ENCODE measurements at places on chromosomes 2 and 18. TPM values are rescaled to one million over a fixed set of nuclear protein-coding genes. Genes with fewer than 3 reads are reported as not detected.

The MLPH gene
- 88.9 TPM for total RNA-seq

The FAM117B gene
- total RNA-seq: 2.4 TPM

The CPLX4 gene
- not detected for total RNA-seq

The ARHGAP15 gene
- 4.2 TPM for total RNA-seq

The SKOR2 gene
- total RNA-seq: not detected

The ABCB11 gene
- 0.25 TPM for total RNA-seq

The VRK2 gene
- 33.1 TPM for total RNA-seq

The CRYBA2 gene
- total RNA-seq: not detected

The SH3RF3 gene
- total RNA-seq: 7.4 TPM

The DNAH6 gene
- total RNA-seq: 0.22 TPM

The IL1RN gene
- total RNA-seq: 0.57 TPM

The RBM44 gene
- 0.32 TPM for total RNA-seq

The VWC2L gene
- not detected for total RNA-seq

The ABCG8 gene
- not detected for total RNA-seq

The CDH19 gene
- total RNA-seq: 12.1 TPM

The ETAA1 gene
- total RNA-seq: 3.9 TPM

The MFSD6 gene
- 24.4 TPM for total RNA-seq

The NRP2 gene
- 9.7 TPM for total RNA-seq

The IL37 gene
- not detected for total RNA-seq

The GAREM2 gene
- 3.6 TPM for total RNA-seq

The LRRTM1 gene
- 0.40 TPM for total RNA-seq

The AMER3 gene
- total RNA-seq: not detected

The HRH4 gene
- 0.17 TPM for total RNA-seq

The TRIM43 gene
- not detected for total RNA-seq

The CHRND gene
- total RNA-seq: not detected

The FKBP1B gene
- 3.2 TPM for total RNA-seq

The SMYD1 gene
- 492 TPM for total RNA-seq

The LIMS2 gene
- 274 TPM for total RNA-seq

The NDUFB3 gene
- 540 TPM for total RNA-seq

The SLC25A12 gene
- total RNA-seq: 134 TPM

The CNTNAP5 gene
- not detected for total RNA-seq

The YES1 gene
- 23.4 TPM for total RNA-seq

The CIB4 gene
- total RNA-seq: not detected

The DSEL gene
- total RNA-seq: 2.2 TPM

The SYT4 gene
- total RNA-seq: 1.9 TPM

The PDCD1 gene
- total RNA-seq: 1.4 TPM

The PDE11A gene
- 4.4 TPM for total RNA-seq

The GRHL1 gene
- 1.0 TPM for total RNA-seq
